ENCODE measurements at places on chromosomes 7 and 10.

DNA sequence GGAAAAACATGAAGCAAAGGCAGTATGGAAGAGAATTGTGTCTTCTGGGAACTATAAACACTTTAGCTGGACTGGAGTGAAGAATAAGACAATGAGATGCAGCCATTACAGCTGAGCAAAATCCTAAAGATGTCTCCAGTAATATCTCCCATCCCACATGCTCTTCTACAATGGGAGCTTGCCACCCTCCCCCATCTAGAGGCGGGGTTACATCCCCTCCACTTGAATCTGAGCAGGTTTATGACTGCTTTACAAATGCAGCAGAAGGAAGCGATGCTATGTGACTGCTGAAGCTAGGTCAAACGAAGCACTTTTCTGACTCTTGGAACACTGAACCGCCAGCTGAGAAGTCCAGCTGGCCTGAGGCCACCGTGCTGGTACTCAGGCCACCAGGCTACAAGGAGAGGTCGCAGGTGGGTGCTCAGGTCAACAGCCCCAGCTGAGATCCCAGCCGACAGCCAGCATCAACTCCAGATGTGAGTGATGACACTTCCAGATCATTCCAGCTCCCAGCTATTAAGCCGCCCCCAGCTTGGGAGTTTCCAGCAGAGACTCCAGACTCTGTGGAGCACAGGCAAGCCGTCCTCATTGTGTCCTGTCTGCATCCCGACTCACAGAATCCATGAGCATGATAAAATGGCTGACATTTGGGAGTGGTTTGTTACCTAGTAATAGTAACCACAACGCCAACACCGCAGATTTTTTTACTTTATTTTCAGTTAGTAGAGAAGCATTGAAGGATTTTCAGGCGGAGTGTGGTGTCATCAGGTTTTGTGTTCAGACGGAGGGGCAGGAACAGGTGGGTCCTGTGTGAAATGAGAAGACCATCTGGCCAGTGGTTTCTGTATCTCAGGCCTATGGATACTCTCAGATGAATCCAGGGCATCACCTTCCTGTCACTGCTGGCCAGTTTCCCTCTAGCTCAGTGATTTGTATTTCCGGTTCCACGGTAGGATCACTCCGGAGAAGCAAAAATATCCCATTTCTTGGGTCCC, 89.3 kb downstream of the NPY start:
- H3K36me3 ChIP-seq = no peaks in the 10 kb centered on the region
- no peak overlapping the region for H3K27ac ChIP-seq
- H3K4me3 ChIP-seq = no peak overlapping the region
- DNase-seq = no peak
- H3K4me1 ChIP-seq = peaks cover 5% of the 10 kb centered on the region

GRCh38 chr10:58952747-58953466, 223.5 kb upstream of the PHYHIPL start:
- no peaks in the 10 kb centered on the region for H3K36me3 ChIP-seq
- peak overlapping the region; percentile 16 for H3K27ac ChIP-seq
- no peak overlapping the region for H3K4me3 ChIP-seq
- no peak for DNase-seq

GRCh38 chr7:51970961-51971665, 654.5 kb upstream of the COBL start:
- DNase-seq = no peak
- H3K36me3 ChIP-seq = no peaks in the 10 kb centered on the region
- no peak overlapping the region for H3K4me3 ChIP-seq
- H3K27ac ChIP-seq = no peak overlapping the region
- no peaks in the 10 kb centered on the region for H3K4me1 ChIP-seq

DNA sequence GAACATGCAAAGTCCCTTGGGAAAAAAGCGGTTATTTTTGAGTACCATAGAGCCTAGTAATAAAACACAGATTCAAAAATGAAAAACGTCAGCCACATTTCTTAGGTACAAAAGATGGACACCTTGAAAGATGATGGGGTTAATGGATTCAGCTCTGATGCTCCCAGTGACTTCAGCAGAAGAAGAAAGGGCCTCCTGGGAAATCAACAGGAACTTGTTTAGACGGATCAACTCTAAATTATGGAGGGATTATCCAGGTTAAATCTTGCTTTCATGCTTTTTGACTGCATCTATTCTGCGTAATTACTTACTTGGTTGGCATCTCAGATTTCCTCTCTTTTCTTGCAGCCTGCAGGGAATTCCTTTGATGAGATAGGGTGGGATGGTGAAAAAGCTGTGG, 82.5 kb downstream of the TMEM178B start:
- DNase-seq = no peak
- peaks cover 4% of the 10 kb centered on the region for H3K4me1 ChIP-seq
- no peaks in the 10 kb centered on the region for H3K27me3 ChIP-seq

DNA sequence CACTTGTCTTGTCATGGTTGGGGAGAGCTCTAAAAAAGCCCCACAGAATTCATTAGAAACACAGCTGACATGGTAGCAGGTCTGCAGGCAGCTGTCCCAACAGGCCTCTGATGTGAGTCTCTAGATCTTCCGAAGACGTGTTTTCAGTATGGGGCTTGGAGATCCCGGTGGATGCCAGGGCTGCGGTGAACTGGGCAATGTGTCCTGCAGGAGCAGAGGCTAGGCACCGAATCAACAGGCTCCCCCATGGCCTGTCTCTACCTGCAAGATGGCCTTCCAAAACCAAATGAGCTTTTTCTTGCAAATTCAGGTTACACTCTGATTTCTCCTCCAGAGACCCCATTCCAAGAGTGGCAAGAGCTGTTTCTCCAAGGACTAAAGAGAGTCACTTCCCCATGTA, 2.9 kb downstream of the CPXM2 start:
- peaks cover 25% of the 10 kb centered on the region for H3K4me1 ChIP-seq
- peak overlapping the region; percentile 7 for H3K27ac ChIP-seq
- peak overlapping the region; percentile 64 for H3K4me3 ChIP-seq
- H3K27me3 ChIP-seq = peaks cover 69% of the 10 kb centered on the region
- no peaks in the 10 kb centered on the region for H3K36me3 ChIP-seq

- H3K27ac ChIP-seq = peak overlapping the region; percentile 3
- DNase-seq = no peak
- H3K27me3 ChIP-seq = no peaks in the 10 kb centered on the region
- peaks cover 7% of the 10 kb centered on the region for H3K4me1 ChIP-seq
Observed at GRCh38 chr10:97355571-97355975, 21.0 kb upstream of the FRAT2 start.

DNA sequence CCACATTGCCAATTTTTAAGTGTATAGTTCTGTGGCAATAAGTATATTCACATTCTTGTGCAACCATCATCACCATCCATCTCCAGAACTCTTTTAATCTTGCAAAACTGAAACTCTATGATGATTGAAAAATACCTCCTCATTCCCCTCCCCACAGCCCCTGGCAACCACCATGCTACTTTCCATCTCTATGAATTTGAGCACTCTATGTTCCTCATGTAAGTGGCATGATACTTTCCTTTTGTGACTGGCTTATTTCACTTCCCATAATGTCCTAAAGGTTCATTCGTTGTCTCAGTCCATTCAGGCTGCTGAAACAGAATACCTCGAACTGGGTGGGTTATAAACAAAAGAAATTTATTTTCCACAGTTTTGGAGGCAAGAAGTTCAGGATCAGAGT, 23.4 kb upstream of the EGR2 start:
- no peak overlapping the region for H3K4me3 ChIP-seq
- H3K27ac ChIP-seq = no peak overlapping the region
- no peaks in the 10 kb centered on the region for H3K36me3 ChIP-seq
- no peak for DNase-seq
- no peaks in the 10 kb centered on the region for H3K4me1 ChIP-seq

GRCh38 chr10:103877861-103878260, 22.5 kb upstream of the SH3PXD2A start:
- peaks cover 20% of the 10 kb centered on the region for H3K4me1 ChIP-seq
- no peak for DNase-seq
- no peaks in the 10 kb centered on the region for H3K27me3 ChIP-seq
- no peak overlapping the region for H3K4me3 ChIP-seq
- H3K36me3 ChIP-seq = peaks cover 33% of the 10 kb centered on the region
- H3K27ac ChIP-seq = no peak overlapping the region

Data from type B pancreatic cell (in vitro differentiated cells).